ENCODE measurements at places on chromosomes 2 and 18.

DNA sequence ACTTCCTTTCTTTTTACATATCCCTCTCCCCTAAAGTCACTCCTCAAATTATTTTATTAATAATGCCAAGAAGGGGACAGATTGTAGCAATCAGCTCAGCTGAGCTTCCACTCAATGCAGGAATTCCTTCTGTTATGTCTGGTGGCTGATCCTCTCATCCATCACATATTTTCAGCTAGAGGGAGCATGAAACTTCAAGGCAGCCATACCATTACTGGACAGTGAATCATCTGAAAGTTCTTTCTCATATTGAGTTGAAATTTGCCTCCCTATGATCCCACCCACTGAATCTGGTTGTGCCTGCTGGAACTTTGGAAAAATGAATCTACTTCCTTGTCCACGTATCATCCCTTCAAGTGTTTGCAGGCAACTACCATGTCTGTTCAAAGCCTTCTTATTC lies 11.2 kb downstream of the ZNF385B start:
- no peak for DNase-seq

- no peak for DNase-seq
Observed at GRCh38 chr2:53559302-53559966, 208.2 kb upstream of the CHAC2 start.

GRCh38 chr18:54647176-54647575 lies 56.1 kb downstream of the DYNAP start:
- DNase-seq = no peak

GRCh38 chr2:75258620-75259019 lies 59.3 kb upstream of the TACR1 start:
- no peak for DNase-seq
